ENCODE measurements at places on chromosomes 1 and 21.

DNA sequence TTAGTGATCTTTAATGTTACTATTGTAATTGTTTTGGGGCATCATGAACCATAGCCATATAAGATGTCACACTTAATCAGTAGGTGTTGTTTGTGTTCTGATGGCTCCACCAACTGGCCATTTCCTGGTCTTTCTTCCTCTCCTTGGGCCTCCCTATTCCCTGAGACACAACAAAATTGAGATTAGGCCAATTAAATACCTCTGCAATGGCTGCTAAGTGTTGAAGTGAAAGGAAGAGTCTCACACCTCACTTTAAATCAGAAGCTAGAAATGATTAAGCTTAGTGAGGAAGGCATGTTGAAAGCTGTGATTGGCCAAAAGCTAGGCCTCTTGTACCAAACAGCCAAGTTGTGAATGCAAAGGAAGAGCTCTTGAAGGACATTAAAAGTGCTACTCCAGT, 30.7 kb downstream of the PPP2R5A start:
- peak; percentile 58 for DNase-seq

- DNase-seq, result no peak
Observed at GRCh38 chr1:51019811-51020210, 49.8 kb downstream of the CDKN2C start.

- DNase-seq, result no peak
Observed at GRCh38 chr1:193016788-193017187, 42.4 kb downstream of the UCHL5 start.

GRCh38 chr1:153661111-153661708, 2.7 kb downstream of the SNAPIN start:
- DNase-seq, result no peak

DNA sequence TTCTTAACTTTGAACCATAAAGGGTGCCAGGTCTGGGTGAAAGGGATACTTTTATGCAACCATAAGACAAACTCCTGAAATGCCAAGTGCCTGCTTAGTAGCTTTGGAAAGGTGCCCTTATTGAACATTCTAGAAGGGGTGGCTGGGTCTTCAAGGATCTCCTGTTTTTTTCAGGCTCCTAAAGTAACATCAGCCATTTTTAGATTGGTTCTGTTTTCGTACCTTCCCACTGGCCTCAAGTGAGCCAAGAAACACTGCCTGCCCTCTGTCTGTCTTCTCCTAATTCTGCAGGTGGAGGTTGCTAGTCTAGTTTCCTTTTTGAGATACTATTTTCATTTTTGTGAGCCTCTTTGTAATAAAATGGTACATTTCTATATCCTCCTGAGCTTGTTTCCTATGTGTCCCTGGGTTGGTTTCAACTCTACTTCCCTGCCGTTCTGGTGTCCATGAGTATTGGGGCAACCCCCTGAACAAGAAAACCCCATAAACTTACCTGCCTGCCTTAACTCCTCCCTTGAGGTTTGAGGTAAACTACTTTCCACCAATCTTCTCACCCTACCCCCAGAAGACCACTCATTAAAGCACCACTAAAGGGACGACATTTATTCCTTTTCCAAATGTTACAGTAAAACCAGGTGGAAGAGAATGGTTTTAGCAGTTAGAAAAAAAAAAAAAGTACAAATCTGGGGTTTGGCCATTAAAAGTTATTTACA, 2.6 kb downstream of the MARCKSL1 start:
- DNase-seq, result no peak

All from activated CD4-positive, alpha-beta T cell treated with anti-CD3 and anti-CD28 coated beads, Interleukin-2, Interleukin-6, amounts not matched to agents 100 ng/mL and 50 ng/mL, durations not matched to agents 16 hours and 8 hours (primary cell).